Cardiac muscle cell (in vitro differentiated cells and primary cell): ENCODE measurements at places on chromosomes 6 and 20. TPM values are rescaled to one million over a fixed set of nuclear protein-coding genes. Genes with fewer than 3 reads are reported as not detected.

The OR2J3 gene
- not detected in 2 replicates for polyA plus RNA-seq

The CASS4 gene
- not detected in 2 replicates for polyA plus RNA-seq

The CAGE1 gene
- polyA plus RNA-seq, result 0.26 and 0.66 TPM in 2 replicates

The MOG gene
- 2.4 and 2.9 TPM in 2 replicates for polyA plus RNA-seq

The KCNG1 gene
- polyA plus RNA-seq, result 34.1 and 60.1 TPM in 2 replicates

The WFDC12 gene
- not detected in 2 replicates for polyA plus RNA-seq

The SLC22A3 gene
- polyA plus RNA-seq, result not detected in 2 replicates
